ENCODE measurements at places on chromosomes 4 and X.
A peak's percentile ranks its signal among the peaks of the same experiment; 100 is the strongest.

GRCh38 chr4:35835893-35836292 is 408.4 kb downstream of the ARAP2 start:
- no peak for DNase-seq

GRCh38 chr4:150256841-150257730 is 178.8 kb downstream of the DCLK2 start:
- DNase-seq = peak; percentile 57

DNA sequence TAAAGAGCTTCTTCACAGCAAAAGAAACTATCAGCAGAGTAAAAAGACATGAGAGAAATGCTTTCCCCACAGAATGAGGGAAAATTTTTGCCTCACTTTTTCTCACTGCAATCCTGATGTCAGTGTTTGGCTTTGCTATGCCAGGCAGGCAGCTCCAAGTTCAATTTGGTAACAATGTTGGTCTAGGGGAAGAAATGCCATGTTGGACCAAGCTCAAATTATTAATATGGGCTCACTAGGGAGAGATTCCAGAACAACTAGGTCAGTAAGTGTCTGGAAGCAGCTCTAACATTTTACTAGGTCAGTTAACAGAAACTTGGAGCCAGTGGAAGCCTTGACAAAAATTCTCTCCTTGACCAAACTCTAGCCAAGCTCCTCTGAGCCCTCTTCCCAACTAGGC is 95.4 kb downstream of the NAF1 start:
- DNase-seq = no peak

DNA sequence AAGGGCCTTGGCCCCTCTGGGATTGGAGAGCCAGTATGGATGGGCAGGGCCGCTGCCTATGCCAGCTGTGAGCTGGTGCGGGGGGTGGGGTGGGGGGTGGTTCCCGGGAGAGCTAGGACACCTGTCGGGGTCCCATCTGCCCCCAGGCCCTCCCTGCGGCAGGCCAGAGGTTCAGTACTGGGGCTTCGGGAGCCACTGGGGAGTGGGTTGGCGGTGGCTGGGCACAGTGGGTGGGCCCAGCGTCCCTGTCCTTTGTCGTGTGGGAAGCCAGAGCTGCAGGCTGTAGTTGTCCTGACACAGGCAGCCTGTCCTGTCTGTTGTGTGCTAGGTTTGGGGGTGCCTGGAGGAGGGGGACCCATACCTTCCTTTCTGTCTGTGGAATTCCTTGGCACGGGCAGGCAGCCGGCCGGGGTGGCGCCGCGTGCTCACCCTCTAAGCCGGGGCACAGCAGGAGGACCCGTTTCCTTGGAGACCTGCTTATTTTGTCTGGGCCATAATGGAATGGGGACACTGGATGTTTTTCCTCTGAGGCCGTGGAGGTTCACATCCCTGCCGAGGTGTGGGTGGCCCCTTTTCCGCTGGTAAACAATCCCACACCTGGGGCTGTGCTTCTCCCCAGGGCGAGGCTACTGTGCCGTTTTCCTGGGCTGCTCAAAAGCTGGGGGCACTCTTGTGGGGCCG is 14.8 kb downstream of the DOK7 start:
- DNase-seq = no peak

- DNase-seq = no peak
Measured at GRCh38 chrX:274904-275475, 6.2 kb upstream of the PLCXD1 start.

DNA sequence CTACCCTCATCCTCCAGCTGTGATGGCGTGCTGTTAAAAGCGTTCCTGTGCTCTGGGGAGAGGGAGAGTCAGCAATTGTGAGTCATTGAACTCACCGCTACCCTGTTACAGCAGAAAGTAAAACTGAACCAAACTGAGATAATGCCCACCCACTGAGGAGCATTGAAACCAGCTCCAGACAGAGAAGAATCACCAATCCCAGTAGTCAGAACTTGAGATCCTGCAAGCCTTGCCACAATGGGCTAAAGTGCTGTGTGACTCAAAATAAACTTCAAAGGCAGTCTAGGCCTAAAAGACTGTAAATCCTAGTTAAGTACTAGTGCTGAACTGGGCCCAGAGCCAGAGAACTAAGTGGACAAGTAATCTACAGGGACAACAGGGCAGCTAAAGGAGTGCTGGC is 1394.2 kb upstream of the DIAPH2 start:
- no peak for DNase-seq

DNA sequence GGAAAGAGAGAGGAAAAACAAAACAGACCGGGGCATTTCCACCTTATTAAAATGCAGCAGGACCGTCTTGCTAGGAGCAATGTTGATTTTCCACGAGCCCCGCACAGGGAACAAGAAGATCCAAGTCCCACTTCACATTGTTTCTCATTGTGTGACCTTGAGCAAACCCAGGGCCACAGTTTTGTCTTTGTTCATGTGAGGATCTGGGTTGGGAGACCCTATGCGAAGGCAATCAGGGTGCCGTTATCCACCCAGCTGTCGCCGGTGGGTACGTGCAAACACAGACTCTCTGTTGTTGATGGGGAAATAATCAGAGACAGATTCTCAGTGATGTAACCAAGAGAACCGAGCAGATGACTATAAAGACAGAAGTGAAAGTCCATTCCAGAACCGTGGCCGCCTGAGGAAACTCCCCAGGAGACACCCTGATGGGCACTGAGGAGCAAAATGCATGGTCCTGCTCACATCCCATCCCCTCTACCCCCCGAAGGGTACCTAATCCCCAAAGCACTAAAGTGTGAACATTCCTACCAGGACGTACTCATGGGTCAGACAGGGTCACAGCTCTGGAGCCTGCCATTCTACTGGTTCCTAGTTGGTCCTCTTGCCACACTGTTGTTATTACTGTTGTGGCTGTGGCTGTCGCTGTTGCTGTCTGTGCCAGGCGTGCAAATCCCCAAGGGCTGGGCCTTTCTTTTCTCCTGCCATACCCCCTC is 102.7 kb upstream of the RBPJ start:
- no peak for DNase-seq

- DNase-seq = no peak
Measured at GRCh38 chr4:25862411-25863346, at the start of gene SEL1L3. TSS of gene SEL1L3 (minus strand) at chr4:25862988. CDS start at chr4:25862836, 152 bp downstream.

GRCh38 chrX:39438603-39439602 is 637.6 kb downstream of the MID1IP1 start:
- no peak for DNase-seq

- no peak for DNase-seq
Measured at GRCh38 chrX:13109817-13110216, 65.4 kb upstream of the FAM9C start.

GRCh38 chr4:52006887-52007286 is 13.3 kb downstream of the LRRC66 start:
- no peak for DNase-seq

- no peak for DNase-seq
Measured at GRCh38 chrX:39691724-39692123, 406.0 kb downstream of the BCOR start.

- DNase-seq = no peak
Measured at GRCh38 chr4:150903603-150904002, 111.5 kb downstream of the LRBA start.

GRCh38 chr4:43394976-43395375 is 502.5 kb downstream of the GRXCR1 start:
- DNase-seq = no peak

- DNase-seq = no peak
Measured at GRCh38 chr4:72970756-72971155, 98.8 kb downstream of the COX18 start.

DNA sequence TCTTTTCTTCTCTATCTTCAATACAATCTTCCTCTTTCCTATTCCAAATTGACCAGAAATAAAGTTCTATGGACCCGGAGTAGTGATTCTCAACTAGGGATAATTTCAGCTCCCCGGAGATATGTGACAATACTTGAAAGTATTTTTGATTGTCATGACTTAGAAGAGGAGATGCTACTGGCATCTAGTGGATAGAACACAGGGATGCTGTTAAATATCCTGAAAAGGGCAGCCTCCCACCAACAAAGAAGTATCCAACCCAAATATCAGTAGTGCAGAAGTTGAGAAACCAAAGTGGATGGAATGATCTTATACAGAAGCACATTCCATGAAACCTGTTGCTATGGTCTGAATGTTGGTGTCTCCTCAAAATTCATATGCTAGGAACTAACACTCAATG is 65.7 kb upstream of the NDST3 start:
- no peak for DNase-seq

DNA sequence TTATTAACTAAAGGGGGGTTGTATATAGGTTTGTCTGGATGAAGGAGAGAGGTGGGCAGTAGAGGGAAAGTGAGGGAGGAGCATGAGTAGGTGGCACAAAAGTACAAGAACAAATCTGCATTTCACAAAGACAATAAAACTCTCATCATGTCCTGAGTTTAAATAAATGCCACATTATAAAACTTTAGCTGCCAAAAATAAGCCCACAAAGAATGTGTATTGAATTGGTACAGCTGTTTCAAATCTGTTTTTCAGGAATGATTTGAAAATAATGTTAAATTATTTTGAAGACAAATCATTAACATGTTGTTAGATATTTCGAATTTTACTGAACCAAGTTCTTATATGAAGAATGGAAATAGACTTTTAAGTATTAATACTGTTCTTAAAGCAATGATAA is 5.8 kb downstream of the CNKSR2 start:
- no peak for DNase-seq

GRCh38 chrX:28223469-28223868 is 242.2 kb upstream of the DCAF8L1 start:
- no peak for DNase-seq

- DNase-seq = no peak
Measured at GRCh38 chr4:182263562-182263961, 20.4 kb downstream of the TENM3 start.

DNA sequence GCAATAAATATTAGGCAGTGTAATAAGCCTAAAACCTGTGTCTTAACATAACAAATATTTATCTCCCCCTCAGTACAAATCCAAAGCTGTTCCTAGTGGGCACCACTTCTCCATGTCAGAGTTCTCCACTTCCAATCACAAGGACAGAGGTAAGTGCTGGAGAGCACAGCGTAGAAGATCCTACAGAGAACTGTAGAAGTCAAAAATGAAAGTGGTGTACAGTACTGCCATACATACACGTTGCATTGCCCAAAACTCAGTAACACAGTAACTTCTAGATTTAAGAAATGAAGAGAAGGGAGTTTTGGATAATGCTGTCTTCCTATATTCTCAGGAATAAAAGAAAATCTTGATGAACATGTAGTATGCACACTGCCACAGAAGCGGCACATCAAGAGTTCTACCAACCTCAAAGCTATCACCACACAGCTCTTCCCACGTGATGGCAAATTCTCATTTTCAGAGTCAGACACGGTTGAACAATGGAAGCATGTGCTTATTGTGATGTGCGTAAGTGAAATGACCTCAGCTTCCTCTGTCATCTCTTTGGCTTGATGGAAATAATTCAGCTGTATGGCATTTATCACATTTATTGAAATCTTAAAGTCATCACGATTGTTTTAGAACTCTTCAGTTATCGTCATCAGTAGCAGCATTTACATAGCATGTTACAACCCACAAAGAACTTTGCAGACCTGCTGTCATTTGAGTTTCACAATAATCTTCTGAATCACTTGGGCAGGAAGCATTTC is 27.1 kb upstream of the SPANXN4 start:
- DNase-seq = no peak

DNA sequence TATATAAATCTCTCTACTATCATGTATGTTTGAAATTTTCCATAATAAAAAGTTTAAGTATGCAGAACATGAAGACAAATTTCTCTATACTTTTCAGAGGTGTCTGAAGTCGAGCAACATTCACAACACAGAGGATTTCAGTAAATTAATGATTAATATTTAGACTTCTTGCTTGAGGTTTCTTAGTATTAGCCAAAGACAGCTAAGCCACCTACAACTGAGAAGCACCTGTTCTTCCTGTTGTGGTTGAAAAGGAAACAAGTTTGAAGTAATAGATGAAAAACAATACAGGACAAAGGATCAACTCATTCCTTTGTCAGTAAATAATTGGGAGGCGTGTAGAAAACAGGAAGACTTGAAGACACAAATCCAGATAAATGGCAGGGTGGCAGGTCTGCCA is 21.1 kb downstream of the SCML1 start:
- no peak for DNase-seq

GRCh38 chr4:153806073-153806472 is 17.2 kb upstream of the SFRP2 start:
- no peak for DNase-seq

DNA sequence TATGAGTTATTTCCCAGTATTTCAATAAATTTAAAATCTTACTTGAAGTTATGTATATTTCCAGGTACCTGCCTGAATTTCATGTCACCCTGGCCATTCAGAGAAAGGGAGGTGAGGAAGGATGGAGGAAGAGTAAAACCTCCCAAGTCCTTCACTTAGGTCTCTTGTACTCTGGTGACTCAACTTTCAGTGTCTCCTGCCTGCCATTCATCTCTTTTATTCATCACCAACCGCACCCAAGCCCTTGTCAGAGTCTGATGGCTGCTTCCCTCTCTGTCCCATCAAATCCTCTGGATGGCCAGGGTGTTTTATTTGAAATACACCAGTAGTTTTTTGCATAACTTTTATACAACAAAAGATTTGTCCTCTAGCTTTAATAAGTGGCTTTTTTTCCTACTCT is 17.8 kb downstream of the TMPRSS11E start:
- DNase-seq = no peak

GRCh38 chr4:54001668-54002365 is 62.6 kb downstream of the CHIC2 start:
- DNase-seq = no peak

- no peak for DNase-seq
Measured at GRCh38 chr4:56958111-56958517, 19.3 kb downstream of the NOA1 start.

DNA sequence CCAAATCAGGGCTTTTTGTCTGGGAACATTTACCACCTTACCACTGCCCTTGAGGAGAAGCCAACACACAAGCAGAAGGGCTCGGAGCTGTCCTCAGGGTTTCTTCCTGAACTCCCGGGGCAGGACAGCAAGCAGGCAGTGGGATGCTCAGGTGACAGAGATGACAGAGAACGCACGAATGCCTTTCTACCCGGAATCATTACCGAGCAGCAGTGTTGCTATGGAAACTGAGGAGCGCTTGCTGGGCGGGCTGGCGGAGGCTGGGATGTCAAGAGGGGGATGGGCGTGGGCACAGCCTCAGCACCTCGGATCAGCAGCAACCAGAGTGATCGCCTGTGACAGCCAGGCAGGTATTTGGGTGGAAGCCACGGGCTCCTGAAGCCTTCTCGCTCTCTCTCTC is 17.8 kb downstream of the SSR4 start:
- DNase-seq = no peak
